CD4-positive, alpha-beta memory T cell (primary cell): ENCODE measurements at places on chromosomes 2 and 18.

- no peak for DNase-seq
These were observed 72.7 kb upstream of the GLS start for GRCh38 chr2:190807886-190808285.

GRCh38 chr18:8623549-8624106, 14.4 kb downstream of the RAB12 start:
- DNase-seq, result no peak

- DNase-seq, result no peak
These were observed 504.2 kb downstream of the ZEB2 start for GRCh38 chr2:144015655-144016245.

DNA sequence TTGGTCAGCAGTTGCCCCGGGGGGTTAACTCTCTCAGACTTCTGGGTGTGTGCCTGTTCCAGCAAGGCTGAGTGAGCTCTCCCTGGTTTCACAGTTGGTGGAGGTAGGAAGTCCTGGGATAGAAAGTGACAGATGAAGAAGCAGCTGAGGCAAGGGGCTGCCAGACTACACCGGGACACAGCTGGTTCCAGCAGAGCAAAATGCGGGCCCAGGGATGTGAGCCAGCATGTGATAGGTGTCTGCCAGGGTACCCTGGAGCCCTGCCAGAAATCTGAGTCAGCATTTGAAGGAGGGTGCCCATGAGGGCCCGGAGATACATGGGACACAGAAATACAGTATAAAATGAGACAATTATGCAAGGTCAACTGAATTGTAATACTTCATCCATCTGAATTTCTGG, 79.3 kb upstream of the LGALSL start:
- DNase-seq, result no peak

DNA sequence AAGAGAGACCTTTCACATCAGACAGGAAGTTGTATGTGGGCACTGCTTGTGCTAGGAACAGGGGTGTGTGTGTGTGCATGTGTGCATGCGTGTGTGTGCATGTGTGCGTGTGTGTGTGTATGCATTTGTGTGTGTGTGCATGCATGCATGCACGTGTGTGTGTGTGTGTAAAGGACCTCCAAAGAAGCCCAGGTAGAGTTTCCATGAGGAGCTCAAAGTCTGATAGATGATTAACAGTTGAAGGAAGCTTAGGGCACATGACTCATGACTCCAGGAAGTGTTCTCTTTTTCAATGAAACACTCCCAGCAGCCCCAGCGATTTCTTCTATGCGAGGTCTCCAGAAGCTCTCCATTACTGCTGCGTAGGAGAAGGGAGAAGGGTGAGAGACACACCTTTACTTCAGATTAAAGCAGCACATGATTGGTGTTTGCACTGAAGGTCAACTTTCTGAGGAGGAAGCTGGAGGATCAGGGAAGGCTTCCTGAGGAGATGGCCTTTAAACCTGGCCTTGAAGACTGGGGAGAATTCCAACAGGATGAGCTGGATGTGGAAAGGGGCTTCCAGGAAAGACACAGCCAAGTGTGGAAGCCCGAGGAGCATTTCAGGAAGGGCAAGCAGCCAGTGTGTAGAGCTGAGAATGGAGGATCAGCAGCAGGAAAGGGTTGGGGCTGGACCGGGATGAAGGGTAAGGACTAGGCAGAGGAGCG, 77.7 kb downstream of the SMAD4 start:
- no peak for DNase-seq

- DNase-seq, result no peak
These were observed 582.4 kb upstream of the RAB6C start for GRCh38 chr2:129396980-129397599.

DNA sequence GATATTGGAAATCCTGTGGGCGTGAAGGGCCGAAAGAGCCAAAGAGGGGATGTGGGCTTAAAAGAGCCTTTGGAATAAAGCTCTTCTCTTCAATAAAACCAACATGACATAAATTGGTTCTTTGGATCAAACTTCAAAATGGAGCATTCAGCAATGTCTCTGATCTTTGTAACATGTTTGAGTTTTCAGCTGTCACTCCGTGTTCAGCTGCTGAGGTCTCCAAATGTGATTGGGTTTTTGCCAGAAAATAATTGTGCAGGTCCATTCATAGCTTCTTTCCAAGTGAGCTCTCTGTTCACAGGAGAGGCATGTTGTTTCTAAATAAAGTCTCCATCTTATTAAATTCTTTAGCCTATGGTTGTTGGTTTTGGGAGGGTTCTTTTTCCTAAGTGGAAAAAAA, 127.6 kb upstream of the CCDC68 start:
- DNase-seq, result no peak

DNA sequence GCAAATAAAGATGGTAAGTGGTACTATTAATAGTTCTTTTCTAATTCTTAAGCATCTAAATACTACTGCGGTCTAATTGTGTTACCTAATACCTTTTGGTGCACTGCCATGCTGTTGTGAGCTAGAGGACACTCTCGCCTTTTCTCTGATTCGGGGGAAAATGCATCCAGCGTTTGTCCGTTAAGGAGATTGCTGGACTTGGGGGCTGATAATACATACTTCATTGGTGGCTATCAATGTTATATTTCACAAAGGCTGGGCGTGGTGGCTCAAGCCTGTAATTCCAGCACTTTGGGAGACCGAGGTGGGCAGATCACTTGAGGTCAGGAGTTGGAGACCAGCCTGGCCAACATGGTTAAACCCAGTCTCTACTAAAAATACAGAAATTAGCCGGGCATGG, 141.7 kb upstream of the TWIST2 start:
- DNase-seq, result no peak

DNA sequence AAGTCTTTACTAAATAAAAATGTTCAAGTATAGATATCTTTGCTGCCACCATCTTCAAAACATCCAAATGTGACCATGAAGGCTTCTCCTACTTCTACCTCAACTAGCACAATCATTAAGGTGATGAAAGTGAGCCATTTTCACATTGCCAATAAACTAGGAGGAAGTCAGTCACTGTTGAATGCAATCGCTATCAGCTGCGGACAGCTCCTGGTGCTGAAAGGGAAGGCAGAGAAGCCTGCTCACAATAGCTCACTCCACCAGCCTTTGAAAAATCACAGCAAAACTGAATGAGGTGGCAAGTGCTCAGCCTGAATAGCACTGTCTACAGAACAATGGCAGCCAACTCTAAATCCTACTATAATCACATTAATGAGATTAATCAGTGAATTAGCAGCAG, 2.2 kb downstream of the MYT1L start:
- no peak for DNase-seq

GRCh38 chr2:166364476-166365161, 11.1 kb downstream of the SCN9A start:
- no peak for DNase-seq

DNA sequence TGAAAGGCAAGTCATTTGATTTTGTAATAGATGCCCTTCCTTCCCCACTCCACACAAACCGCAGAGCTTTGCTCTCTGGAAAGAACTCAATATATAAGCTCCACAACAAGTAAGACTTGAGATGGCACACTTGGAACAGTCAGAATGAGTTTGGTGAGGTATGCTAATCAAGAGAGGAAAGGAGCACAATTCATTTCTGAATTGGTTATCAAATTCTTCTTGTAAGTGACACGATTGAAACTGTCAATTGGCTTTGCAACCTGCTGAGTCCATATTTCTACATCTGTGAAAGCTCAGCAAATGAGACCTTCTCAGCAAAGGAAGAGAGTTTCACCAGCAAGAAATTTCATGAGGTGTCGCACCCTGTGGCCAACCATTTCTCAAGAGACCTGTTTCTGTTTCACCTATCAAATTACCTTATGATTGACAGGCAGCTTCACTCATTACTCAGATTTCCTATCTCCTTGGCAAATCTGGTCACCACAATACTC, 19.1 kb downstream of the CTLA4 start:
- no peak for DNase-seq

GRCh38 chr2:63788071-63788470, 53.6 kb upstream of the UGP2 start:
- no peak for DNase-seq

- DNase-seq, result no peak
These were observed 52.6 kb downstream of the ITGB1BP1 start for GRCh38 chr2:9370746-9371145.

GRCh38 chr18:47397671-47398319, 146.3 kb upstream of the SKOR2 start:
- DNase-seq, result no peak

DNA sequence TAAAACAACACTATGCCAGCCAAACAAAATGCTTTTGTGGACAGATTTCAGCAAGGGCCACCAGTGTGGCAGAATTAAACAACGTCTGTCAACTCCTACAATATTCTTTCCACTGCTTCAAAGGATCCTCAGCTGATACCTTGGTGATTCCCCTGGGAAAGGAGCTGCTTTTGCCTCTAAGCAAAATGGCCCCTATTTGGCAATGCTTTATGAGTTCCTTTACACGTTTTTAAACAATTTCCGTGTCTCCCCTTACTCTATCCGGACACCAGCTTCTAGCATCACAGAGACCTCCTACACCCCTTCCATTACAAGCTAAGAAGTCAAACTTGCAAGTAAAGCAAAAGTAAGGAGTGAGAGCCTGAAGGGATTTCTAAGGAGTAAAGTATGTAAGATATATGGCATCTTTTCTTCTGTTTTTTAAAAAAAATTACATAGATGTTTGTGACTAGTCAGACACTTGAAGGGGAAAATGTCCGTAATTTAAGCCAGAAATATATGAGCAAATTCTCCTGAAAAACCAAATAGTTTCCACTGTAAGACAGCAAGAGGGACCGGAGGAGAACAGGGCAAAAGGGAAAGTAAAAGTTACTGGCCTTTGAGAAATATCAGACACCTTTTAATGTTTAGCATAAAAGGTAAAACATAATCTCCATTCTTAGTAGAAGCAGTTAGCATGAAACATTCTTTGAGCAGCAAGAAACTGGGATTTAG, 1.9 kb downstream of the SOS1 start:
- DNase-seq, result no peak

DNA sequence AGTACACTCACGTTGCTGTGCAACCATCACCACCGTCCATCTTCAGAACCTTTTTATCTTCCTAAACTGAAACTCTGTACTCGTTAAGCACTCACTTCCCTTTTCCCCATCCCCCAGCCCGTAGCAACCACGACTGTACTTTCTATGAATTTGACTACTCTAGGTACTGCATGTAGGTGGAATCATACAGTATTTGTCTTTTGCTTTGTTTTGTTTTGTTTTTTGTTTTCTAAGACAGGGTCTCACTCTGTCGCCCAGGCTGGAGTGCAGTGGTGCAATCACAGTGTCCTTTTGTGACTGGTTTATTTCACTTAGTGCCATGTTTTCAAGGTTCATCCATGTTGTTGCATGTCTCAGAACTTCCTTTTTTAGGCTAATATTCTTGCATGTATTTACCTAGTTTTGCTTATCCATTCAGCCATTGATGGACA, 7.0 kb upstream of the TYMS start:
- DNase-seq, result no peak

- DNase-seq, result no peak
These were observed 68.8 kb downstream of the THADA start for GRCh38 chr2:43526994-43527393.

DNA sequence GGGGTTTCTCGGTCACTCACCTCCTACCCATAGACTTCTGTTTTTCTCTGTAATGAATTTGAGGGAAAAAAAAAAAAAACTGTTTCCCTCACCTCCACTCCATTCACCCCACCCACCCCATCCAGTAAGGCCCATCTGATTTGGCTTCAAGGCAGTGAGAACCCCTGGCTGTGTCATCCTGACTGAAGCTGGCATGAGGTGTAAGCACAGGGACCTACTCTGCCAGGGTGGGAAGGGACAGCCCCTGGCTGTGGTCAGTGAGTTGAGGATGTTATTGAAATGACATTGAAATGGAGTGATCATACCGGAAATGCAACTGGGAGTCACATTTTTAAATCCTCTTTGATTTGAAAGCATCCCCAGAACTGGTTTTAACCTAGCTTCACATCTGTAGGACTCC, 19.1 kb upstream of the BCL2L11 start:
- DNase-seq, result no peak

GRCh38 chr18:79552140-79552631, 127.4 kb upstream of the CTDP1 start:
- no peak for DNase-seq

GRCh38 chr2:2708575-2709430, 377.7 kb upstream of the MYT1L start:
- DNase-seq, result no peak

DNA sequence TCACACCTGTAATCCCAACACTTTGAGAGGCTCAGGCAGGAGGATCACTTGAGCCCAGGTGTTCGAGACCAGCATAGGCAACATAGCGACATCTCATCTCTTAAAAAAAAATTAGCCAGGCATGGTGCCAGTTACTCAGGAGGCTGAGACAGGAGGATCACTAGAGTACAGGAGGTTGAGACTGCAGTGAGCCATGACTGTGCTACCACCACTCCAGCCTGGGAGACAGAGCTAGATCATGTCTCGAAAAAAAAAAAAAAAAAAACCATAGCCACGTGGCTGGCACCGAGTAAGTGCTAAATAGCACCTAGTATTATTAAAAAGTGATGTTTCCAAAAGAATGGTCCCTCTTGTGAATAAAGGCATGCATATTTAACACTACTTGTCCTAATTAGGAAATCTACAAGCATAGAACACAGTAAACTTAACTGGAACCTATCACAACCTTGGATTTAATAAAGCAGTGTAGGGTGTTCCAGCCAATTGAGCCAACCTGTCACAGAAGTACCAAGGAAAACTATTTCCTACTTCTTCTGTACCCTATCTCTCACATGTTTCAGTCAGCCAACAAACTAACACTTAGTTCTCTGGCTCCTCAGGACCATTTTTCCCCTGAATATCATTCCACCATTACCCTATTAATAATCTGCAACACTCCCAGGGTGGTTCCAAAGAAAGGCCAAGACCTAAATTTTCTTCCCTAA, 8.8 kb downstream of the RAB1A start:
- no peak for DNase-seq

GRCh38 chr2:219570924-219571310, 422 bp downstream of the OBSL1 start:
- no peak for DNase-seq

- no peak for DNase-seq
These were observed 580.9 kb upstream of the TMEFF2 start for GRCh38 chr2:192775459-192776262.

GRCh38 chr2:130936451-130936850, 99.7 kb downstream of the ARHGEF4 start:
- DNase-seq, result no peak
